ENCODE measurements at places on chromosomes 1 and 21.
A peak's percentile ranks its signal among the peaks of the same experiment; 100 is the strongest.

GRCh38 chr1:211420389-211420788 is 71.6 kb downstream of the RD3 start:
- DNase-seq: no peak
- H3K4me3 ChIP-seq: no peak overlapping the region
- H3K4me1 ChIP-seq: no peaks in the 10 kb centered on the region

GRCh38 chr1:167695756-167696561 is 25.8 kb upstream of the MPZL1 start:
- H3K27me3 ChIP-seq: no peaks in the 10 kb centered on the region
- H3K4me3 ChIP-seq: no peak overlapping the region
- H3K36me3 ChIP-seq: no peaks in the 10 kb centered on the region
- no peak for DNase-seq

GRCh38 chr1:21344750-21345443 is 54.6 kb upstream of the ECE1 start:
- peaks cover 17% of the 10 kb centered on the region for H3K4me1 ChIP-seq
- no peaks in the 10 kb centered on the region for H3K27me3 ChIP-seq
- DNase-seq: peak; percentile 58
- peak overlapping the region; percentile 64 for H3K4me3 ChIP-seq

DNA sequence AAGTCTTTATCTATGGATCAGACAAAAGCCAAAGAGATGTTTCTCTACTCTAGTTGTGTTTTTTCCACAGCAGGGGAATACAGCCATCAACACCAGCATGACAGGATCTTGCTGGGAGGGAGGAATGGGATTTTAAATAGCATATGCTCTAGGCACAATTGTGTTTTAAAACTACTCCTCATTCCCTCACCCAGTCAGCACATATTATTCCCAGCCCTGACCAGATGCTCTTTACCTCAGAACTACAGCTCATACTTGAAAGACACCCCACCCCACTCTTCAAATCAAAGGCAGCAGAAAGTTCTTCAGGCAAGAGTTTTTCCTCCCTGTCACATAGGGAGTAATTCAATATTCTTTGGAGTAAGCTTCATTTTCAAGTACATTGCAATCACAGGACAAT is 46.2 kb upstream of the TBX15 start:
- H3K27me3 ChIP-seq: no peaks in the 10 kb centered on the region
- no peak overlapping the region for H3K27ac ChIP-seq
- no peak for DNase-seq
- H3K4me3 ChIP-seq: no peak overlapping the region

- H3K4me1 ChIP-seq: no peaks in the 10 kb centered on the region
- H3K27me3 ChIP-seq: no peaks in the 10 kb centered on the region
- DNase-seq: no peak
Measured at GRCh38 chr21:42539931-42540343, 26.3 kb downstream of the SLC37A1 start.

All from ovary (tissue), 10 donors.